ENCODE measurements at places on chromosomes 1 and 21. TPM values are rescaled to one million over a fixed set of nuclear protein-coding genes. Genes with fewer than 3 reads are reported as not detected.
A peak's percentile ranks its signal among the peaks of the same experiment; 100 is the strongest.

Gene KCNE2
- total RNA-seq = not detected

Gene CD247
- not detected for total RNA-seq

Gene C1orf87
- not detected for total RNA-seq

- no peak for DNase-seq
These were observed 4.4 kb upstream of the IGSF3 start for GRCh38 chr1:116671912-116672311.

DNA sequence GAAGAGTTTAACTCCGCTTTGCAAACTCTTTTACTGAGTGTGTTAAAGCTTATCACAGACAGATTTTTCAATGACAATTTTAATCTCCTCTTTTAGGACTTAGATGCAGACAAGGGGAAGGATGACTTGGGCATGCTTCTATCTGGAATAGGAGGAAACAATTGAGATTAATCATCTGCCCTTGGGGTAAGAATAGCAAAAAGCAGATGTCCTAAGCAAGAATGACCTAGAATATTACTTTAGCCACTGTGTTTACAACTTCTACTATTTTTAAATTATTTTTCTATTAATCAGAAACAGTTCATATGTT lies 569.0 kb upstream of the ADGRL2 start:
- no peak for DNase-seq

GRCh38 chr1:116234429-116234828 lies 123.2 kb downstream of the MAB21L3 start:
- DNase-seq = no peak

DNA sequence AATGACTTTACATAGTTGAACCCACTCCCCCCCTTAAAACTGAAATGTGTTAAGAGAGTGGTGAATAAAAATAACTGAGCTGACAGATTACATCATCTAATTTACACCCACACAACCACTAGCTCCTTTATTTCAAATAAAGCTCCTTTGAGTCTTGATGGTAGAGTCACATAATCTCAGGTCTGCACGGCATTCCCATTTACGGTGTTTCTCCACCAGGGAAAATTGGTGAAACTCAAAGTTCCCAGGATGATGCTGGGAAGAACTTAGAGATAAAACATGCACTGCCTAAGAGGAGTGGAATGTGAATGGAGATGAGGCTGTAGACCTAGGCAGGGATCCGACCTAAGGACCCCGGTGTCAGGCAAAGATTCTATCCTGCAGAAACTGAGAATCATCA lies 727.8 kb upstream of the ADAMTS5 start:
- no peak for DNase-seq

GRCh38 chr1:52595061-52595460 lies 7.1 kb upstream of the GPX7 start:
- DNase-seq = no peak

DNA sequence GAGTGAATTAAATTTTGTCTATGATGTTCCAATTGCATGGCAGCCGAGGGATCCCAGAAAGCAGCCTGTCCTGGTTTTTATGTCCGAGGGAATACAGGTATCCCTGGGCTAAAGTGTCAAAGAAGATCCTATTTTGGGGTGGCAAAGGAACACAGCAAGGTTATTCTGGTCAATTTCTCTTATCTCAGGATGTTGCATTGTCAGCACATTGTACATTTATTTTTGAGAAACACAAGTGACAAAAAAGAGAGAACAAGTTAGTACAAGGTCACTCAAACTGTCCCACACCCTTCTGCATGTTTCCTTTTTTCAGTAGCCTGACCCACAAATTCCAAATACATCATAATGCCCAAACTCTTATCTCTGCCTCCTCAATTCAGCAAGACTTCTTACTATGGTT lies 17.7 kb downstream of the RGS18 start:
- DNase-seq = no peak

- no peak for DNase-seq
These were observed 32.8 kb upstream of the PTBP2 start for GRCh38 chr1:96688767-96689166.

GRCh38 chr21:35145626-35146233 lies 96.6 kb upstream of the RUNX1 start:
- no peak for DNase-seq

- DNase-seq = no peak
These were observed at the start of gene NUP210L for GRCh38 chr1:154154534-154155191. Gene NUP210L, minus strand, starts transcription at chr1:154155073.

DNA sequence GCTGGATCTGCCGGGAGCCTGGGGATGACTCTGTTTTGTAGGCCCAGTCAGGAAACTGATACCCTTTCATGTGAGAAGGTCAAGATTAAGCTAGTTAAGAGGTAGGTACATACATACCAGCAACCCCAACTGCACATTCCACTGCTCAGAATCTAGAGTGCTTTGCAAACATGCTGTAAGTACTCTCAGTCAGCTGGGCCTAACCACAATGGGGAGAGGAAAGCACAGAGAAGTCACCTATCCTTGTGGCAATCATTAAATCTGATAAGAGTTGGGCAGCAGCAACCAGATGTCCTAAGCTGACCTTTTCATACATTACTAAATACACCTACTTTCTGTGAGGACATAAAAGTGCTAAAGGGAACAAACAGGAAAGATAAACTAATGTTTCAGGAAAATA lies 2.5 kb downstream of the ETV3 start:
- no peak for DNase-seq

DNA sequence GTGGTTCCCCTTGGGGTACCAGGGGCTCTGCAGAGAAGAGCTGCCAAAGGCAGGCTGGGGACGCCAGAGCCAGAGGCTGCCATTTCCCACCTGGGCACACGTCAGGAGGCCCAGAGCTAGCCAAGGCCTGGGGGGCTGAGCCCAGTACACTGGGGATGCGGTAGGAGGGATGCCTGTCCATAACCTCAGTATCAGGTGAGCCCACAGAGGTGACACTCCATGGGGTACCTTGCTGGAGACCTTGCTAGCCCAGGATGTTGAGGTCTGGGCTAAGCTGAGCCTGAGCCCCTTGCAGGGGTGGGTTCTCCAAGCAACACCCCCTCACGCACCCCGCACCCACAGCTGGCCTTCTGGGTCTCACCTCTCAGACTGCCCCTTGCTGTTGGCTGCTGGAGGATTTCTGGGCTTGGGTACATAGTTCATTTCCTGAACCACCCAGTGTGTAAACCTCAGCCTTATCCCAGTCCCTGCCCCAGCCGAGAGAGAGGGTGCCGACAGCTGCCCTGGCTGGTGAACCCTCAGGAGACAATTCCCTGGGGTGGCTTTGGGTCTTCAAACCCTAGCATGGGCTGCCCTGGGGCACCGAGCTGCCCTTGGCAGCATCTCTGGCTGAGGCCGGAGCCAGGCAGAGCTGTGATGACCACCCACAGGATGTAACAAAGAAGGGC lies 92.5 kb upstream of the VAMP3 start:
- no peak for DNase-seq

GRCh38 chr1:69700770-69701169 lies 133.0 kb downstream of the LRRC7 start:
- peak; percentile 1 for DNase-seq

GRCh38 chr1:40248412-40248811 lies 675 bp downstream of the TMCO2 start:
- DNase-seq = no peak

DNA sequence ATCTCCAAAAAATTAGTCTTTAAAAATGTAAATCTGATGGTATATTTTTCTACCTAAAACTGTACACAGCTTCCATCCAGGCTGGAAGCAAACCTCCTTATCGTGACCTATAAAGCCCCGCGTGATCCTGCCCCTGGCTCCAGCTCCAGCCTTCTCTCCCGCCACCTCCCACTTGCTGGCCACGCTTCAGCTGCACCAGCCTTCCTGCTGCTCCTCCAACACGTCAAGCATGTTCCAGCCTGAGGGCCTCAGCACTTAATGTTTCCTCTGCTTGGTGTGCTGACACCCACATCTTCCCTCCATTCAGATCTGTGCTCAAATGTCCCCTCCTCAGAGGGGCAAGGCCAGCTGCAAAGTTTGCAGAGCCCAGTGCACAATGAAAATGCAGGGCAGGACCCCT lies 123.5 kb upstream of the MAGI3 start:
- no peak for DNase-seq
